Stimulated activated naive B cell treated with anti-CD40 and anti-IgM and Interleukin-4, amounts not matched to agents 10 μg/mL and 1 μg/mL and 100 μg/mL, for 72 hours (primary cell): ENCODE measurements at places on chromosomes 11 and 22.

DNA sequence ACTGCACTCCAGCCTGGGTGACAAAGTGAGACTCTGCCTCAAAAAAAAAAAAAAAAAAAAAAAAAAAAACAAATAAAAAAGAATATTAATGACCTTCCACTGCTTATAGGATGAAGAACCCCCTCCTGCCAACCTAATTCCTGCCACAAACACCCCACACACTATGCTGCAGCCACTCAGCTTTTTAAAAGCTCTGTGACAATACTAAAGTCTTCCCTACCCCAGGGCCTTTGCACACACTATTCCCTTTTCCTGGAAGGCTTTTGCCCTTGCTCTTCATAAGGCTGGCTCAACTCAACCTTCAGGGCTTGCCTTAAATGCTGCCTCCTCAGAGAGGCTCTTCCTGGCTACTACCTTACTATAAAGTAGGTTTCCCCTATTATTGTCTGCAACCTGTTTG is 10.8 kb upstream of the KCNJ11 start:
- no peak for DNase-seq

GRCh38 chr11:1844221-1845094 is 5.7 kb downstream of the TNNI2 start:
- DNase-seq = no peak

GRCh38 chr11:64227405-64227956 is 1.4 kb downstream of the NUDT22 start:
- no peak for DNase-seq

GRCh38 chr11:74866557-74866956 is 82.3 kb downstream of the XRRA1 start:
- DNase-seq = no peak
